CD4-positive, alpha-beta T cell treated with Interleukin-17A for 4 hours (primary cell): ENCODE measurements at places on chromosomes 1 and 21.

GRCh38 chr1:40802078-40802741, 18.6 kb downstream of the KCNQ4 start:
- DNase-seq, result peak; percentile 90

GRCh38 chr1:25773441-25774125, 26.4 kb upstream of the SELENON start:
- DNase-seq, result peak; percentile 35

GRCh38 chr1:226764533-226764932, 25.5 kb upstream of the ITPKB start:
- DNase-seq, result no peak

GRCh38 chr1:181251001-181251712, 162.7 kb downstream of the IER5 start:
- no peak for DNase-seq

DNA sequence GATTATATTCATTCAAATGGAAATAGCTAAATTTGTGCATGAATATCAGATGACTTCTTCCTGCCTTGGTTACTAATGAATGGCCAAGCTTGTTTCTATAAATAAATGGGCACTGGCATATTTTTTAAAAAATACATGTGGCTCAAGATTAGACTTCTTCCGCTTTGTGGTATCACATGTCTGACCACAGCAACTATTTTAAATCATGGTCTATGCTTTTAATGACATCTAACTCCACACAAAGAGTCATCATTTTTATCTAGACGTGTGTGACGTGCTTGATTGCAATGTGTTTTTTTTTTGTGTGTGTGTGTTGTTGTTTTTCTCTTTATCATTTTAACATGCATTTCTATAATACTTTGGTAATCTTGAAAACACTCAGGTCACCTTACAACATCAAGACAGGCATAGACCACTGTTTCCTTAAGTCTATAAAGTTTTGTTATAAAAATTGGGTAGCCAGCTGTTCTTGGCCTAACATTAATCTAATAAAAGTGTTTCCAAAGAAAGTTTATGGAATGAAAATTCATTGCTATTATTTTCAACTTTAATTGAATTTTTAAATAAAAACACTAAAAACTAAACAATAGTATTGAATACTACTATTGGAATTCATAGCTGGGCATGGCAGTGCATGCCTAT, 29.5 kb downstream of the RGS1 start:
- no peak for DNase-seq

DNA sequence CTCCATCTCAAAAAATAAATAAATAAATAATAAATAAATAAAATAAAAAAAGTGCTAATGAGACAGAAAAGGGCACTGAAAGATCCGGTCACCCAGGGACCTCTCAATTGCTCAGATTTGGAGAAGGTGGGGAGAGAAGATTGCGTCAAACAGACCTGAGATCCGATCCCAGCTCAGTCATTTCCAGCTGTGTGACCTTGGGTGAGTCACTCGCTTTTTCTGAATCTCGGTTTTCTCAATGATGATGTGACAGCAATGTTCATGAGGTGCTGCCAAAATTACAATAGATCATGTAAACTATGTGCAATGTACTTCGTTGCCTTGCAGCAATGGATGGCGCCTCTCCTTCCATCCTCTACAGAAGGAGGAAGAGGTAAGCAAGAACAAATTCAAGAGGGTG, 11.1 kb upstream of the MEF2D start:
- DNase-seq, result no peak

DNA sequence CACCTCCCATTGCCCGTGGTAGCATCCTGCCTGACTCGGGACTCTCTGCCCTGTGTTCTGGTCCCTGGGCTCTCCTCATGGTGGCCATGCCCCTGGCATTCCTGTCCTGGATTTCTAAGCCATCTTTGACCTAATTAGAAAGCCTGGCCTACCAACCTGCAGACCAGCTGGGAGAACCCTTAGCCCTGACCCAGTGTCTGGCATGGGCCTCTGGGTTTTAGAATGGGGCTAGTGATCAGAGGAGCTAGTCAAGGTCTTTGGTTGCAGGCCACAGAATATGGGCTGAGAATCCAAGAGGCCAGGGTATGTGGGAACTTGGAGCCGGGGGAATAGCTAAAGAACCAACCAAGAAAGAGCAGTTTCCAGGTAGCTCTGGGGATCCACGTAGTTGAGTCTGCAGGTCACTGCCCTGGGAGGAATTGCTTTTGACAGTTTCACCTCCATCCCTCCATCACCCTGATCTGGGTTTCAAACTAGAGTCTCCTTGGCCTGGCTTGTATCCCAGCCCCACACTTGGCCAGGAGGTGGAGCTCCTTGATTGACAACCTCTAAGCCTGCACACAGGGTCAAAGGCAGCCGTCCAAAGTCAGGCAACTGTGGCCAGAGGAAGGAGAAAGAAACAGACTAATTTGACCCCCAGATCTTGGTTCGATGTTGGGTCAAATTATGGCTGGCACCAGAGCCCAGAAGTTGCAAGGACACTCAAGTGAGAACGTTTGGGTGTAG, 54.7 kb upstream of the ABCG1 start:
- DNase-seq, result peak; percentile 75

DNA sequence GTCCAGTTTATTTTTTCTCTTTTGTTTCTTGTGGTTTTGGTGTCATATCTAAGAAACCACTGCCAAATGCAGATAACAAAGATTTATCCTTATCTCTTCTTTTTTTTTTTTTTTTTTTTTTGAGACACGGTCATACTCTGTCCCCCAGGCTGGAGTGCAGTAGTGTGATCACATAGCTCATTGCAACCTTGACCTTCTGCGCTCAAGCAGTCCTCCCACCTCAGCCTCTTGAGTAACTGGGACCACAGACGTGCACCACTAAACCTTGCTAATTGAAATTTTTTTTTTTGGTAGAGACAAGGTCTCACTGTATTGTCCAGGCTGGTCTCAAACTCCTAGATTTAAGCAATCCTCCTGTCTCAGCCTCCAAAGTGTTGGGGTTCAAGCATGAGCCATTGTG, 8.9 kb downstream of the SLC66A1 start:
- DNase-seq, result no peak

DNA sequence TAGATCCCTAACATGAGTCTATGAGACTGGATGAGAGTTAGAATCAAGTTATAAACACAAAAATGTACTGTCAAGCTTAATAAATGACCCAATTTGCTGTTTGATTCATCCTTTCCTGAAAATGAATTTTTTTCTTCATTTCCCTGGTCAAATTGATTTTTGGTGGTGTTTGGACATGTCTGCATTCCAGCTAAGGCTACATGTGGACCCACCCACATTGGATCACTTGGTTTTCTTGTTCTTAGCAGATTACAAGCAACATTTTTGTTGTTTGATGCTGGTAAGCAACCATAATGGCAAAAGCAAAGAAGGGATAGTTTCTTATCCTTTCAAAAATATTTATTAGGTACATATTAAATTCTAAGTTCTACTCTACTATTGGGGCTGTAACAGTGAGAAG, 181.1 kb downstream of the NEK7 start:
- DNase-seq, result no peak

DNA sequence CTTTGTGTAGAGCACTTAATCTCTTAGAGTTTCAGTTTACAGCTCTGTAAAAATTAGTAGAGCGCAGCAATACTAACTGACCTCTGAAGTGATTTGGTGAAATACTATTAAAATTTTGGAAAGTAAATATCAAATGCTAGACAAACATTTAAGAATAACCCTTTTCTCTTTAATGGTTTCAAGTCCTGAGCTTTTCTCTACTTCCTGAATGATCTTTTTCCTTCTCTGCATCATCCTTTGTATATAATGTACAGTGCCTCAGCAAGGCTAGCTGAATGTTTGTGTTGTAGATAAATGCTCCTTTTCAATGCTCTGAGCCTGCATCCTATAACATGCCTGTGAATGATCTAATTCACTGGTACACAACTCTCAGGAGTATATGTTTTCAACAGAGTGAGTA, 272.9 kb downstream of the ADGRL2 start:
- no peak for DNase-seq

DNA sequence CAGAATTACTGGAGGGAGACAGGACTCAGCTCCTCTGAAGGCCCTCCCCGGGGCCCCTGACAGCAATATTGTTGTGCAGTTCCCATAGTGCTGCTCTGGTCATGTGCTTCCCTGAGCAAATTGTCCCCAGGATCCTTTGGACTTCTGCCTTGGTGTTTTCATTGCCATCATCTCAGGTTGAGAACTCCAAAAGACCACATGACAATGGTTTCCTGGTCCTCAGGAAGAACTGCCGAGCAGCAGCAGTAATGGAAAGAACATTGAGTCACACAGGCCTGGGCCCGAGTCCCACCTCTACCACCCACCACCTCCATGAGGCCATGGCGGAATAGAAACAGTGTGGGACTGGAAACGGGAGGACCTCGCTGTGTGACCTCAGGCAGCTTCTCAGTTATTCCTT, 6.3 kb upstream of the CTTNBP2NL start:
- DNase-seq, result no peak

- no peak for DNase-seq
Measured at GRCh38 chr21:31159808-31160207, 121.5 kb upstream of the KRTAP19-8 start.

- no peak for DNase-seq
Measured at GRCh38 chr21:16324630-16325029, 594.8 kb downstream of the USP25 start.

DNA sequence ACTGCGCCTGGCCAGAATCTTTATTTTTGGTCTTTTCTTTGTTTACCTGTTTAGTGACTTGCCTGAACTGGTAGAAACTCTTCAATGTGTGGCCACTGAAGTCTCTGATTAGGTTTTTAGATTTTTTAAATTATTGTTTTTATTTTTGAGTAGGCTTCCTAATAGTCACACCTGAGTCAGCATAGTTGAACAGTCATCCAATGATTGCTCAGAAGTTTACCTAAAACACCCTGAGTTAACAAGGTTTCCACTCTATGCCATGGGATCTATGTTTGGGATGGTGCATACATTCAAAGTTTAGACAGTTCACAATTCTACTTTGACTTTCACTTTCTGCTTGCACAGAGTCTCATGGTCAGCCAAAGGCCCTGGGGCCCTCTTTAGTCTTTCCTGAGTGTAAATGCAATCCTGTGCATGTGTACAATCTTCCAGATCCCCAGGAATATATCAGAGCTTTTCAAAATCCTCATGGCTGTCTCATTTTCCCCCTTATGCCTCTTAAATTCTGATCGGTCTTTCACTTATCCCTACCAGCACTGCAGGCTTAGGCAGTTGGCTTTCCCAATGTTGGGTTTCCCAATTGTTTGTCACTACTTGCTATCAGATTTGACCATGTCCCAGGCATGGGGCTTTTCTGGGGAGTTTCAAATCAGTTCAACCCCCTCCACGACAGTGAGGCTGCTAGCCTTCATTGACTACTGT, 114.4 kb upstream of the RAB3GAP2 start:
- no peak for DNase-seq

- peak; percentile 71 for DNase-seq
Measured at GRCh38 chr1:25566730-25567341, 23.4 kb downstream of the LDLRAP1 start.

DNA sequence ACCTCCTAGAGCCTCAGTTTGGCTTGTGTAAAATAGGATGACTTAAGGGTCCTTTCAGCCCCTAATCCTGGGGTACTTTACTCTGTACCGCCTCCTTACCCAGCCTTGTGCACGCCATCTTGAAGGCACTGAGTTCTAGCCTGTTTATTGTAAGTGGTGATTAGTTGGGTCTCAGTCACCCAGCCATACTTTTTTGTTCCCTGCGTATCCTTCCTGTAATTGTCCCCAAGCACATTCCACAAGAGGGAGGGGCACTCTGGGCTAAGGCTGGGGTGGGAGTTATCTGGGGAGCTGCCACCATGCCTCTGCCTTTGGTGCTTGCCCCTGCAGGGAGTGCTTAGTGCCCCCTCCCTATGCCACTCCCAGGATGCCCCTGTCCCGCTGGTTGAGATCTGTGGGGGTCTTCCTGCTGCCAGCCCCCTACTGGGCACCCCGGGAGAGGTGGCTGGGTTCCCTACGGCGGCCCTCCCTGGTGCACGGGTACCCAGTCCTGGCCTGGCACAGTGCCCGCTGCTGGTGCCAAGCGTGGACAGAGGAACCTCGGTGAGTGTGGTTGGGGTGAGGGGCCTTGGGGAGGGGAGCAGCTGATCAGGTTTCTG, 856 bp downstream of the FDPS start:
- no peak for DNase-seq

GRCh38 chr1:203644661-203645510, 18.3 kb downstream of the ATP2B4 start:
- DNase-seq, result no peak

DNA sequence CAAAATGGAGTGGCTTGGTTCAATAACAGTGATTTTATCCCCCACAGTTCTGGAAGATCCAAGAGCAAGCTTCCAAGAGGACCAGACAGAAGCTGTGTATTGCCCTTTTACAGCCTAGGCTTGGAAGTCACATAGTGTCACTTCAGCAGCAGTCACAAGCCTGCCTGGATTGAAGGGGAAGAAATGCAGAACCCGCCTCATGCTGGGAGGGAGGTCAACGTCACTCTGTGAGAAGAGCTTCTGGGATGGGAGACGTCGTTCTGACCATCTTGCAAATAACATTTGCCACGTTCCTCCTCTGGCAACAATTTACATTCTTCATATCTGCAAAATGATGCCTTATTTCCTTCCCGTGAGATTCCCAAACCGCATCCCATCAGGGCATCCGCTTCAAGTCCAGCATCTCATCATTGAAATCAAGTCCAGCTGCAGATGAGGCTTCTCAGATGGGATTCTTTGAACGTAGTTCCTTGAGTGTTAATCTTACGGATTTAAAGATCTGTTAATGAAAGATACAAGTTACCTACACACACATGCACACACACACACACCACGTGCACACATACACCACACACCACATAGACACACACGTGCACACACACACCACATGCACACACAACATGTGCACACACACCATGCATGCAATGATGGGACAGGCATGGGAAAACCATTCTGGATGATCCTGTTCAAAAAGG, 23.9 kb upstream of the KIF1B start:
- no peak for DNase-seq

- DNase-seq, result peak; percentile 49
Measured at GRCh38 chr1:22976461-22977243, 4.0 kb upstream of the LACTBL1 start.

DNA sequence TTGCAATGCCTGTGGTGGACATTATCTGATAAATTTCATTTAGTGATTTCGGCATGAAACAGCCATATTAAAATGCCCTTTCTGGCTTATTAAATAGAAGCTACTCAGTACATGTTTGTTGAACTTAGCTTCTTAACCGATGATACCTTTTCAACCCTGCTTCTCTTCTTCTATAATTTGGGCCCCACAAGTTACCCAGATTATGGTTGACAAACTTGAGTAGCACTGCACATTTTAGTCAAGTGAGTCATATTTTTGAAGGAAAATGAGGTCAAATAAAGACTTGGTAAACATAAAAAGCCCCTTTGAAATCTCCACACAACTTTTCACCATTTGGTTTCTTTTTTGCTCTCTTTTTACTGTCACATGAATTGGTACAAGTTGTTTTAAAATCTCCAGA, 33.8 kb downstream of the GIPC2 start:
- DNase-seq, result no peak

GRCh38 chr21:16046656-16047330, 317.0 kb downstream of the USP25 start:
- no peak for DNase-seq
